Amniotic stem cell (primary cell): ENCODE measurements at places on chromosomes 5 and 9.

- no peak for DNase-seq
These were observed 56.4 kb downstream of the LHFPL2 start for GRCh38 chr5:78591972-78592700.

GRCh38 chr9:23769307-23769935 lies 56.6 kb downstream of the ELAVL2 start:
- peak; percentile 85 for DNase-seq

DNA sequence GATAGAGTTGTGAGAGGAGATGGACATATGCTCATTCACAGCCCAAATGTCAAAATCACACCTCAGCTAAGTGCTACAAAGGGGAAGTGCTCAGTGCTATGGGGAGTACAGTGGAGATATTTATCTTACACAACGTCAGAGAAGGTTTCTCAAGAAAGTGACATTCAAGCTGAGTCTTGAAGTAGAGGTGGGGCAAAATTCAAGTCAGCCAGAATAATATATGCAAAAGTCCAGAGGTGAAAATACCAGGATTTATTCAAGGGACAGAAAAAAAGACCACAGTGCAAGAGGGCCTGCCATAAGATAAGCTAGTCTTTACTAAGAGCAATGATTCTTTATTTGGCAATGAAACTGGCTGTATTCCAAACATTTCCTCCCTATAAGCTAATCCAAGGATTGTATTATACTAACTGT lies 327.8 kb upstream of the PIK3R1 start:
- no peak for DNase-seq

DNA sequence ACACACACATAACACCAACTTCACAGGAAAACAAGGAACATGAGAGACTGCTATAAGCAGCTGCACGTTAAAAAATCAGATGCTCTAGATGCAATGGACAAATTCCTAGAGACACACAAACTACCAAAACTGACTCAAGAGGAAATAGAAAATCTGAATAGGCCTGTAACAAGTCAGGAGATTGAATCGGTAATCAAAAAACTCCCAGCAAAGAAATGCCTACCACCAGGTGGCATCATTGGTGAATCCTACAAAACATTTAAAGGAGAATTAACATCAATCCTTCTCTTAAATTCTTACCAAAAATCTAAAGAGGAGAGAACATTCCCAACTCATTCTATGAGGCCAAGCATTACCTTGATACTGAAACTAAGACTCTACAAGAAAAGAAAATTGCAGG lies 54.9 kb downstream of the NDST1 start:
- no peak for DNase-seq

GRCh38 chr5:10981932-10982331 lies 220.9 kb upstream of the DAP start:
- no peak for DNase-seq

DNA sequence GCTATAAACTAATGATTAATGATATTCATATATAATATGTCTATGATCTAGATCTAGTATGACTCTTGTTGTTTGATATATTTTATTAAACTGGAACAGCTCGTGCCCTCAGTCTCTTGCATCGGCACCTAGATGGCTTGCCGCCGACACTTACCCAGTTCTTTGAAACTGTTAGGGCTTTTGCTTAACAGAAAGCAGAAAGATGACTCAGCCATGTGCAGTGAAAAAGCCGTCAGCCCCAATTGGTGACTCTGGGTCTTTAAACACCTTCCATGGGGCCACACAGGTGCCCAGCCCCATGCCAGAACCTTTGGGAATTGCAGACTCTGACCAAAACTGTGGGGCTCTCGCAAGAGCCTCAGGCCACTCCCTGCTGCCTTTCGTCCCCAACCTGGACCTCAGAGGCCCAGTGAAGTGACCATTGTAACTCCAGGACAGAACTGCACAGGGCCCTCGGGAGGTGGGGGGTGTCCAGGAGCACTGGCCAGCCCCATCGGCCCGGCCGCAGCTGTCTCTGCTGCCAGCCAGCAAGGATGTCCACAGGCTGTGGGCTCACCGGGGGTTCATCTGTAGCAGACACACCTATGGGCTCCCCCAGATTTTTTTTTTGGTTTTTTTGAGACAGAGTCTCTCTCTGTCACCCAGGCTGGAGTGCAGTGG lies 7.8 kb downstream of the LCN10 start:
- DNase-seq, result no peak

DNA sequence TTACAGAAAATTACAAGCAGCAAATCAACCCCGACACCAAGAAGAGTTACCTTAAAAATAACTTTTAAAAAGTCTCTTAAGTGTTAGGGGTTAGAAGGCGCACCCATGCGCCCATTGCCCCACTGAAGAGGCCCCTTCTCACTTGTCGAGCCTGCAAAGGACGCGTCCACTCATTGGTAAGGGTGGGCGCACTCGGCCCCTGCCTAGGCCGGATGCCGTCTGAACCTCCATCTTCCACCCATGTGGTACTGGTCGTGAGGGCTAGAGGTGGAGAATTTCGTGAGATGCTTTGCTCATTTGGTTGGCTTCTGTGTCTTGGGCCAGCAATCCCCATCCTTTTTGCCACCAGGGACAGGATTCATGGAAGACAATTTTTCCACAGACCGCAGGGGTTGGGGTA lies 27.5 kb upstream of the LRRC14B start:
- DNase-seq, result no peak

DNA sequence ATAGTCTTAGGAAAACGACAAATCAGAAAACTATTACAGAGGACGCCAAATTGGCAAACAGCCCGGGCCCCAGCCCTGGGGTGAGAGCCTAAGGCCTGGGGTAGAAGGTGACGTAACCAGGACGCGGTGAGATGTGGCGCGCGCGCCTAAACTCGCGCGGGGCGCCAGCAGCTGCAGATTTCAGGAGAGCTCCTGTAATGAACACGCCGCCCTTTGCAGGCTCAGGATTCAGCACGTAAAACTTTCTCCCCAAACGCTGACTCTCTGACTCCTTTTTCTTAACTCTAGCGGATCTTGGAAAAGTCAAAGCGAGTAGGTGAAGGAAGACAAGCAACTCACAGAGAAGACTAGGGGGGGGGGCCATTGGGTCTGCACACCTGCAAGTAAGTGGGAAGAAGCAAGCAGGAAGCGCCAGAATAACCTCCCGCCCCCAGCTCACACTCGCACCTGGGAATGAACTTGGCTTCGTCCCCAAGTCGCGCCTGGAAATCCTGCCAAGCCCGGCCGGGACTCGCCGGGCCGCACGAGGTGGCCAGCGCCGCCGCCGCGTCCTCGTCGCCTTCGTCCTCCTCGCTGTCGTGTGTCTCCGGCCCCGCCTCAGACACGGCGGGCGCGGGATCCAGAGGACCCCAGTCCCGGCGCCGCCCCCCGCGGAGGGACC lies 822 bp downstream of the RASEF start:
- DNase-seq, result no peak

DNA sequence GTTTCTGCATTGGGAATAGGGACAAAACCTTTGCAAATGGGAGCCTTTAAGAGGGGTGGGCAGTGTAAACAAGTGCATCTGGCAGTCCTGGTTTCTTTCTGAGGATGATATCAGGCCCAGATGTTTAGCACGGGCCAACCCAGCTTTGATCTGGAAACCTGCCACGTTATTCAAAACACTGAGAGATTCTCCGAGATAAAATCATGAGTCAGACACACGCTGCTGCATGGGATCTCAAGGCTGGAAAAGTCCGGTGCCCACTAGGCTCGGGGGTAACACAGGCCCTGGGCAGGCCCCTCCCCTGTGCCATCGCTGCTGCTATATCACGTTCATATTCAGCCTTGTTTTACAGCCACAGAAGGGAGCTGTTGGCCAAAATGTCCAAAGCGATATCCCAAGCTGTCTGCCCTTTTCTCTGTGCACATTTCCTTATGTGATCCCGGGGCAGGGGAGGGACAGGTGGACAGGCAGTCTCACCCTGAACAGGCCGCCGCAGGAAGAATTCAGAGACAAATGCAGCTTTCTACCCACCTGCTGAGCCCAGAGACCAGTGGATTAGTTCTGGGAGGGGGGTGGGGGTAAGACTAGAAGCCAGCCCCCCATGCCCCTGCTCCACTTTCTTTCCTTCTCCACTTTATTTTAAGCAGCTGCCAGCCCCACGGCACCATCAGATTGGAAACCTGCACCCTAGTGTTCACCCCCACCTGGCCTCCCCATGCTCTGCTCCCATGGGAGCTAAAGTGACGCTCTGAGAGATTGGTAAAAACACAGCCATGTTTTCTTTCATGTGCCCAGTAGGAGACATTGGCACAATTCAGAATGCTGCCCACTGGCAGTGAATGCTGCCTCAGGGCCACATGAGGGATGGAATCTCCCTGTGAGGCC lies 63.1 kb downstream of the TMOD1 start:
- DNase-seq, result peak; percentile 7

DNA sequence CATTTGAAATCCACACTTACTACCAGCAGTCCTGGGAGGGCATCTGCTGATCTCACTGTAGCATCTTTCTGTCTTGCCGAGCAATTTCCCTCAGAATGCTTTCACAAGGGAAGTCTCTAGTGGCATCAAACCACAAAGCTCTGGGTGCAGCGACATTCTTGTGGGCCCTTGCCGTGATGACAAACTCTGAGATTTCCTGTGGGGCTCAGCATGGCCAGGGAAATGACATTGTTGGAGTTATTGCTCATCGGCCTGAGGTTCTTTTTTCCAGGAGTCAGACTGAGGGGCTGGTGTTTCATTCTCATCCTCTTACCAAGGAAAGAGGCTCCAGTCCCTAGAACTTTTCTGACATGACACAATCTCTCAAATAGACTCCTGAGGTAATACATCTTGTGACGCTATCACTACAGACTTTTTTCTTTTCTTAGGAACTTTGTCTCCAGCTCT lies 51.4 kb downstream of the PFDN1 start:
- peak; percentile 83 for DNase-seq

DNA sequence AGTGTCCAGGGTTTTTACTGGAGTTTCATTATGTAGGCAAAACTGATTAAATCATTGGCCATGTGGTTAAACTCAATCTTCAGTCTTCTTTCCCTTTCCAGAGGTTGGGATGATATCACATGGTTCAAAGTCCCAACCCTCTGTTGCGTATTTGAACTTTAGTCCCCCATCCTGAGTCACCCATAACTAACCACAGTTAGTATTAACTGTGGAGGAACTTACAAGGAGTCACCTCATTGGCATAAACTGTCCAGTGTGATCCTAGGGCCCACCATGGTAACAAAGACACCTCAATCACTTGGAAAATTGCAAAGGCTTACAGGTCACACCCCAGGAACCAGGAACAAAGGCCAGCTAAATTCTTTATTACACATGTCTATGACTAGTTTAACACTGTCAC lies 188.5 kb downstream of the COX7C start:
- DNase-seq, result no peak

DNA sequence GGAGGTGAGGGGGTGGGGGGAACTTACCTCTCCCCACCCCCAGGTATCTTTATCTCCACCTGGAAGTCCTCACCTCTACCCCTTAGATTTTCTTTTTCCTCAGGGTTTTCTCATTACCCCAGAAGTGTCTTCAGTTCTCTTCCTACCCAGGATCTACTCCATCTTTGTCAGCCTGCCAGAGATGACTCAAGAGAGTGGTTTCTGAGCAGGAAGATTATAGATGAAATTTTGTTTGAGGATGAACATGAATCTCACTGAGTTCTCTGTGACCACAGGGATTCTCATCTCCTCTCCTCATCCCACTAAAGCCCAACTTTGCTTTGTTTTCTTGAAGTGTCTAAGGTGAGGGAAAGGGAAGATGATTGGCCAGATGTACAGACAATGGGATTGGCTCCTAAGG lies 5.2 kb upstream of the HINT2 start:
- peak; percentile 52 for DNase-seq

DNA sequence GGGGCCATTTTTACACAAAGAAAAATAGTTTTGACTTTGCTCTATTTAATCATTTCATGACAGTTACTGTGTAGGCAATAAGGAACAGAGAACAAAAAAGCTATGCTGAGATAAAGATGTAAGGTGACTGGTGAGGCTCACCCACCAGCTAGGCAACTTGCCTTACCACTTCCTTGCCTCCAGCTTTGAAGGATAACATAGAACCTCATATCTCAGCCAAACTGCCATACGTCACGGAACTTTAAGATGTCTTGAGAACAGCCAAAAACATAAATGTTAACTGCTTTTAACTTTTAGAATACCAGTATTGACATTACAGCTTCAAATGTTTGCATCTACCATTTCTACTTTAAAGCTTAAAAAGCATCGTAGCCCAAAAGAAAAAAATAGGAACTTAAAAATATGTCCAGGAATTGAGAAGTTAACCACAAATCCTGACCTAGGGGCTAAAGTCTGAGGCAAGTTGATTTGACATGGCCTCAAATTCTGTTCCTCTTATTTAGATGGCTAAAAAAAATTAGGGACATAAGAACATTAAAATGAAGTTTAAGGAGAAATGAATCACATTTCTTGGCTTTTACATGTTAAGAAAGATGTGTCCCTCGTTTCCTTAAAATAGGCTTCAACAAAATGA lies 7.7 kb upstream of the GCNT4 start:
- DNase-seq, result no peak

GRCh38 chr5:108193021-108193795 lies 188.7 kb downstream of the FBXL17 start:
- no peak for DNase-seq

DNA sequence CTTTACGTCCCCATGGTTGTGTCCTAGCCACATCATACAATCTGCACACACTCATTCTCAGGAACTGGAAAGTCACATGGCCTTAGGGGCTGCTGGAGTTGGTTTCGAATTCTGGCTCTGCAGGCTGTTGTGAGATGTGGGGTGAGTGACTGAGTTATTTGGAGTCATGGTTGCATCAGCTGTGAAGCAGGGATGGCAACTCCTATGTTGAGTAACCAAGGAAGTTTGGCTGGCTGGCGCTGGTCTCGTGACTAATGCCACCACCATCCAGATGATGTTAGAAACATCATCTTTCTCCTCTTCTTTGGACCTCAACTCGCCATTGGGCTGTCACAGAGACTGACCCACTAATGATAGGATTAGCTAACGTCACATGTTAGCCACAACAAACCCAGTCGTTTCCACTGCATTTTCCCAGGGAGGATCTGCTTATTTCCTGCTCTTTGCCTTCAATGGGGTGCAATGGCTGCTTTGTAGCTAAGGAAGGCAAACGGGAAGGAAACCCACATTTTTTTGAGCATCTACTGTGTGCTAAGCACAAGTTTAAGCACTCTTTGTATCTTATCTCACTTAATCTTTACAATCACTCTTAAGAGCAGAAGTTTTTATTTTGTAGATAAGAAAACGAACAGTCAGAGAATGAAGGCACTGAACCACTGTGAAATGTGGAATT lies 78.1 kb upstream of the UBTD2 start:
- DNase-seq, result peak; percentile 98

DNA sequence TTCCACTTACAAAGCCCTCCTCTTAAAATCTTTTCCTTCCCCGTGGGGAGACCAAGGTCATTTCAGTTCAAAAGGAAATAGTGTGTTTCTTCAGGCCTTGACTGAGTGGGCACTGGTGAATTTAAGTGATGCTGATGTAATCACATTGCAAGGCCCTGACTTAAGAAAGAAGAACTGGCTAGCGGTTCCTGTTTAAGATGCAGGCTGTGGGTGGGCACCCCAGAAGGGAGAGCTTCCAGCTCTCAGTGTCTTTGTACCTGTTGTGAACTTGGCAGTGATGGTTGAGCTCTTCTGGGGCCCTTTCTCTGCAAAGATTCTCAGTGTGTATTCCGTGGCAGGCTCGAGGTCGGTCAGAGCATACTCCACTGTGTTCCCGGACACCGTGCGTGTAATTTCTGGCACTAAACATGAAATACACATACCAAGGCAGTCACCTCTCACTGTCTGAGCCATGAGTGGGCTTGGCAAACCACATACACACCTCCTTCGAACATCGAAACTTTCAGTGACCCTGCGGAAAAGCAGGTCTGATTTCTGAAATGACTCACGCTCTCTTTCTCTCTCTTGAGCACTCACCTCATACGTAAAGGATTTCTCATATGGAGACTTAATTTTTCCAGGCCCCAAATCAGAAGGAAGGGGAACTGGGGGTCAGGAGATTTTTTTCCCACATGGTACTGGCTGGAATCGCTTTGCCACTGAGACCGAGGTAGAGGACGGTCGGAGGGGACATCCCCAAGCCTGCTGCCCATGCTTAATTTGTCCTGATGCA lies 81.9 kb downstream of the TNC start:
- peak; percentile 39 for DNase-seq
